ENCODE measurements at places on chromosomes 5 and 9.

DNA sequence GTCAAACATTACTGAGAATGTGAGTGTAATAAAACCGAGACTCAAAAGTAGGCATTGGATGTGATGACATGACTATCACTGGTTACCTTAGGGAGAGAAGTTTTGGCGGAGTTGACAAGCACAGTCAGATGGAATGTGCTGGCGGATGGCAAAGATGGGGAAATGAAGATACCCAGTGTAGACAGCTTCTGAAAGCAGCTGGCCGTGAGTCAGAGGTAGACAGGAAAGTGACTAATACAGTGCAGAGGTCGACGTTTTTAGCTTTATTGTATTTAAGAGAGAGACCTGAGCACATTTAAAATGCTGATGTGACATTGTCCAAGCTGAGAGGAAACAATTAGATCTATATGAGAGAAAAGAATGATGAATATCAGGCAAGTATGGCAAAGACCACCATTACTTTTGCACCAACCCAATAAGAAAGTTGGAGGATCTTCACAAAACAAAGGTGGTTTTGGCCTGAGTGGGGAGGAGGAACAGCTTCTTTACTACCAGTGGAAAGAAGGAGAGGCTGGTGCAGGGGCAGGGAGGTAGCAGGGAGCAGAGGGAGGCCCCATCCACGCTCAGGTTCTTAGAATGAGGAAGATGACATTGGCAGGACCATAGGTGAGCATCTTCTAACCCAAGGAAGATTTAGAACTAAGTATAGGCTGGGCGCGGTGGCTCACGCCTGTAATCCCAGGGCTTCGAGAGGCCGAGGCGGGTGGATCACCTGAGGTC, 36.7 kb upstream of the KCNIP1 start:
- no peak for DNase-seq

GRCh38 chr5:67094476-67095300, 101.9 kb downstream of the CD180 start:
- no peak for DNase-seq

DNA sequence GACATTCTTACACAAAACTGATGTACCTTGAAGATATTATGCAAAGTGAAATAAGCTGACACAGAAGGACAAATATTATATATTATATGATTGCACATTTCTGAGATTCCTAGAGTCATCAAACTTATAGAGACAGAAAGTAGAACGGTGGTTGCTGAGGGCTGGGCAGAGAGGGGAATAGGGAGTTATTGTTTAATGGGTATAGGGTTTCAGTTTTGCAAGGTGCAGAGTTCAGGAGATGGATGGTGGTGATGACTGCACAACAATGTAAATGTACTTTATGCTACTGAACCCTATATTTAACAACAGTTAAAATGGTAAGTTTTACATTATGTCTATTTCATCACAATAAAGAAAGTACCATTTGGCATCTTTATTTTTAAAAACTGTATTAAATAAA, 315.8 kb upstream of the POU5F2 start:
- DNase-seq = no peak

DNA sequence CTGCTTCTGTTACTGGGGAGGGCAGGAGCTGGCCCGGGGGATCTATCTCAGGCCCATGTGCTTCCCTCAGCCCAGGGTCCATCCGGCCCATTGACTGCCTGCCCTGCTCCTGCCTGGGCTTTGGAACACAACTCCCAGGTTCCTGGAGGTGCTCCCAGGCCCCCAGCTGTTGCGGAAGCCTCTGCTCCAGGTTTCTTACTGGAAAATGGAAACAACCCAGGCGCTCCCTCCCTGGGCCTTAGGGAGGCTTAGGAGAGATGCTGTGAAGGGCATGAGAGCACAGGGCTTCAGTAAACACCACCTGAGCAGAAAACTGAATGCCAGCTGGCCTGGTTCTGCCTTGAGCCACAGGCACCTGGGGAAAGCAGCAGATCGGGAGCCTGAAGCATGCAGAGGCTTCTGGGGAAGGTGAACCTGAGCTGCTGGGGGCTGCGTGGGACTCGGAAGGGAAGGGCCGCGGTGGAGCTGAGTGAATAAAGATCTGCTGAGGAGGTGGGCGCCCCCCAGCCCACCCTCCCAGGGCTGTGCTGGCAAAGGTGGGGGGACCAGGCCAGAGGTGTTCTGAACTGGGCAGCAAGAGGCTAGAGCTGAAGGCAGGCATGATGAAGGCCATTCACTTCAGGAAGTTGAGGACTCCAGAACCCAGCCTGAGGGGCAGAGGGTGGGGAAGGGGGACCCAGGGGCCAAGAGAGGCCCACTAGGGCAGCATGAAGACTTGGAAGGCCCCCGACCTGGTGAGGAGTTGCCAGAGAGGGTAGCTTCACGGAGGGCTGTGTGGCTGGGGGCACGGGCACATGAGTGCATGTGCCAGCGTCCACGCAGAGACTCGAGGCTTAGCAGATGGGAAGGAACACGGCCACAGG, 64.8 kb downstream of the SHB start:
- DNase-seq = no peak

DNA sequence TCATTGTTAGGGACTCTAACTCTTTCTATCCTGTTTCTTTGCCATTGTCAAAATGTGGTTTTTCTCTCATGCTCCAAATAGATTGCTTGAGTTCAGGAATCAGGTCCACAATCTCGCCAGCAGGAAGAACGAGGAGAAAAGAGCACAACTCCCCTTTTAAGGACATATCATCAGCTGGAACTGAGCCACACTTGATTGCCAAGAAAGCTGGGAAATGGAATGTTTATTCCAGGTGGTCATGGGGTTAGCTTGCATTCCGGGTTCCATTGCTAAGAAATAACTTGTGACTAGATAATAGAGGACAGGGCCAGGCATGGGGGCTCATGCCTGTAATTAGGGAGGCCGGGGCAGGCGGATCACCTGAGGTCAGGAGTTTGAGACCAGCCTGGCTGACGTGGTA, 32.4 kb upstream of the C9orf57 start:
- no peak for DNase-seq

DNA sequence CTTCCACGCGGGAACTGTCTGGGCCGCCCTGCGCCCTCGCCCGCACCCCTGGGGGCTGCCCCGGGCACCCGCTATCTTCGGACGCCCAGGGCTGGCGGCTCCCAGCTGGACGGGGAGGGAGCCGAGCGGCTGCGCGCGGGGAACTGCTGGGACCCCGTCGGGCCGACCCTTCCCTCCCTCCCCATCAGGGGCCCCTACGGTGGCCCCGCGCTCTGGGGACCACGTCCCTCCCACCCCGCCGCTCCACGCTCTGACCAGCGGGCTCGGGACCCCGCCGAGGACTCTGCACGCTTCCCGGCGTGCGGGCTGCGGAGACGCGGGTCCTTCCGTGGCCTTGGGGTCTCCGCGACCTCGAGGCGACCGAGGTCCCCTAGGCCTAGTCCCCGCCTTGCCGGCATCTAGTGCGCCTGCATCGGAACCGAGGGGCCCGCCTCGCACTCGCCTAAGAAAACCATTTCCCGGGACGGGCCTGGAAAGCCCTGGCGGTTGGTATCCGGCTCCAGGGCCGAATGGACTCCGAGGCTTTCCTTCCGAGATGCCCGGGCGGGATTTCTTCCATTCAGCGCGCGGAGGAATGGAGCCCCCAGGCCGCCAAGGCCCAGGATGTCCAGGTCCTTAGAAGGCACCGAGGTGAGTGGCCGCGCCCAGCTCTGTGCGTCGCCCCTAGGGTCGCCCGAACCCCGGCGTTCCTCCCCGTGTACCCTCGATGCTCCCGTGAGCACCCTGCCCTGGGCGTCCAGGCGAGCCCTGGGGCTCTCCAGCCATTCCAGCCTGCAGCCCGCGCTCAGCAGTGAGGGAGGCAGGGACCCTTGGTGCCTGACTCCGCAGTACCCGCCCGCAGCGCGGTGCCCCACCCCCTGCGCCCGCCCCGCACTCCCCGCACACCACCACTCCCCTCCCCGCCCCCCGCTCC, 705 bp upstream of the SLC6A3 start:
- no peak for DNase-seq

DNA sequence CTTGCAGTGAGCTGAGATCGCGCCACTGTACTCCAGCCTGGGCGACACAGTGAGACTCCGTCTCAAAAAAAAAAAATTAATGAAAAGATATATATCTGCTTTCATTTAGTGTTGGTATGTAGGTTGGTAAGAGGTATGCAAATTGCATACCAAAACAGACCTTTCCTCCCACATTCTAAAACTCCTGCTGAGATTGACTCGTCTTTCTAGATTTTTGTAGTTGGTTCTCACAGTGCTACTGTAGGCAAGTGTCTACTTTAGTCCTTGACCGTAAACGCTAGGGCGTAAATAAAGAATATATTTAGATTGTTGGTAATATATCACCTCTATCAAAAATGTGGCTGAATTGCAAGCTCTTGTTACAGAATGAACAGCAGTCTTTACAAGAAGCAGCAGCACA, 445.9 kb downstream of the CHSY3 start:
- no peak for DNase-seq

DNA sequence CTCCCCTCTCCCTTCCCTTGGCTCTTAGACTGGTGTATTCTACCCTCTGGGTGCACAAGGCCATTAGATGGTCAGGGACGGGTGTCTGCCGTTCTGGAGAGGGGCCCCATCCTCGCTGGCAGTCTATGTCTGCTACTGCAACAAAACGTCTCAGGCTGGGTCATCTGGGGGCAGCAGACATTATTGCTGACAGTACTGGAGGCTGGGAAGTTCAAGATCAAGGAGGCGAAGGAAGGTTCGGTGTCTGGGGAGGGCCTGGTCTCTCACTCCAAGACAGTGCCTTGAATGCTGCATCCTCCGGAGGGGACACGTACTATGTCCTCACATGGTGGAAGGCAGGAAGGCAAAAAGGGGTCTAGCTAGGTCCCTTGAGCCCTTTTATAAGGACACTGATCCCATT, 93.4 kb upstream of the COL5A1 start:
- no peak for DNase-seq

- DNase-seq = no peak
Measured at GRCh38 chr5:89374144-89374784, 491.3 kb upstream of the MEF2C start.

DNA sequence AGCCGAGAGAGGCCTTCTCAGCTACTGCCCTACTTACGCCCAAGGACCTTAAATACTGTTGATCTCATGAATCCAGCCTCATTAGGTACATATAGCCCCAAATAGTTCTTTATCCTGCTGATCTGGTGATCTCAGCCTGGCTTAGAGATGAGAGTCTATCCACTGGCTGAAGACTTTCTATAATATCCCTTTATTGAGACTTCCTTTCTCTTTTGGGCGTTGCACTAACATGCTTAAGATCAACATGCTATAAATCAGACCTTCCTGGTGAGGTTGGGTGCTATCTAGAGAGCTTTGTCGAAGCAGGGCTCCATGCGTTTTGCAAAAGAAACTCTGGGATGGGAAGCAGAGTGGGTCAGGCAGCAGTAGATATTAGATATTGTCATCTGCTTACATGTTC, 44.0 kb upstream of the AGXT2 start:
- no peak for DNase-seq

- no peak for DNase-seq
Measured at GRCh38 chr5:66057239-66057638, 86.9 kb upstream of the SREK1 start.

DNA sequence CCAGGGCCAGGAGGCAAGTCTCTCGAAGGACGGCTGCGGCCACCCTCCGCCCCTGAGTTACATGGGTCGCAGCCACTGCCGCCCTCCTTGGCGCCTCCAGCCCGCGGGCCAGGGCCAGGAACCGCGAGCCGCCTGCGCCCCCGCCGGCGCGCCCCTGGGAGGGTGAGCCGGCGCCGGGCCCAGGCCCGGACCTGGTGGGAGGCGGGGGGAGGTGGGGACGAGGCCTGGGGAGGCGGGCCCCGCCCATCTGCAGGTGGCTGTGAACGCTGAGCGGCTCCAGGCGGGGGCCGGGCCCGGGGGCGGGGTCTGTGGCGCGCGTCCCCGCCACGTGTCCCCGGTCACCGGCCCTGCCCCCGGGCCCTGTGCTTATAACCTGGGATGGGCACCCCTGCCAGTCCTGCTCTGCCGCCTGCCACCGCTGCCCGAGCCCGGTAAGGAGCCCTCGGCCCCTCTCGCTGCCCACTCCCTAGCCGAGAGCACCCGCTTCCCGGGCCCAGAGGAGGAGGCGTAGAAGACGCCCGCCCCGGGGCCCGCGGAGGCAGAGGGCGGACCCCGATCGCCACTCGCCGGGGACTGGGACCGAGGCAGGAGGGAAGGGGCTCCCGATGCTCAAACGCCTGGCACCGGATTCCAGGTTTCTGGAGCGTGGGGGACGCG, at the start of gene ASS1:
ASS1 (plus strand) TSS at position 397 of the 657 bp plus-strand sequence. CDS start 7,268 bp downstream, outside the sequence.
- DNase-seq = peak; percentile 12

- no peak for DNase-seq
Measured at GRCh38 chr5:77893225-77893860, 117.2 kb upstream of the TBCA start.

DNA sequence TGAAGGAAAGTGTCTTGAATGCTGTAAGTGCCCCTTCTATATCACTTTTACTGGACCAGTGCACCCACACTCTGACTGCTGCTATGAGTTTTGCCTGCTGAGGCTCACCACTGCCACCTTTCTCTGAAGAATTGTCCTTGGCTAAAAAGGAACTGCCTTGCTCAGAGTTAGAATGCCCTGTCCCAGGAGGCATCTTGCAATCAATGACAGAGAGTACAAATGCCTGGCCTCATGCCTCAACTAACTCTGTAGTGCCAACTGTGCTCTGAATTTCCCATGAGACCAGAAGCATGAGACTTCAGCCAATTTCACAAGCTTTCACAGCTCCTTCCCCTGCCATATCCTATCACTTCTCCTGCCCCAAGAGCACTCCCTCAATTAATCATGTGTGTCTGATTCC, 569.7 kb downstream of the ZNF608 start:
- no peak for DNase-seq

DNA sequence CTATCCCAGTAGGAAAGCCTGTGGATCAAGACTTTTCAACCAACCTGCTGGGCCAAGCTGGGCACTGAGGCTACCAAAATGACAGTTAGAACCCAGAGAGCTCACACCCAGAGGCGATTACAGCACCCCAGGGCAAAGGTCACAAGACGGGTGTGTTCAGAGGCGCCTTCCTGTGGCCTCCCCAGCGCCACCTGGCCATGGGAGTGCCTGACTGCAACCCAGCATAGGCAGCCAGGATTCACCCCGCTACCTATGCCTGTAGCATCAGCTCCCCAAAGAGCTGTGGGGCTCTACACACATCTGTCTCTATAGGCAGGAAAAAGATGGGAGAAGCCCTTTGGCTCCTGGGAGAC, 33.5 kb downstream of the PDGFRB start:
- DNase-seq = no peak

- DNase-seq = no peak
Measured at GRCh38 chr5:145540375-145540774, 294.8 kb downstream of the PRELID2 start.

DNA sequence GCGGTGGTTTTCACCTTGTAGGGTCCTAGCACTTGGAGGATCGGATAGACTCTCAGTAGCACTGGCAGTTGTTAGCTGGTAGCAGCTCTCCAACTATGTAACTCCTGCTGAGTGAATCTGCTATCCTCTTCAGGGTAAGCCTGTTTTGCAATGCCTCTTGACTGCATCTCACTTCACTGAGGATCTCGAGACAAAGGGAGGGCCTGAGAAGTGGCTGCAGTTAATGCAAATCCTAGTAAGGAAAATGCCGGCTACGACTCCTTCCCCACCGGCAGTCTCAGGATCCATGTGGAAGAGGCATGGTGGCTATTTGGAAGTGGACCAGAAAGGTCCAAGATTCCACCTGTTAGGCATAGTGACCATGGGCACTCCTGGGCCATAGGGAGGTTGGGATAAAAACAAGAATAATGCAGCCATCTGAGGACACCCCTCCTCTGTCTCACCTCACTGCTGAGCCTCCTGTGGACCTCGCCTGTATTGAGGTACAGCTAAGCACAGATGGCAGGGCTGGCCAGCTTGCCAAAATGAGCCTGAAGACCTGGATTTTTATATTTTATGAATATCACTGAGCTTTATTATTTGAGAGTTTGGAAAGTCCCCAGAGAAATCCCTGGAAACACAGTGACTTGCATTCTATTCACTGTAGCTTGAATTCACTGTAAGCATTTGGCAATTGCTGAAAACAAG, 146.0 kb downstream of the LIFR start:
- no peak for DNase-seq
